ENCODE measurements at places on chromosomes 3 and 15.

GRCh38 chr15:67422296-67422695 is 98.6 kb upstream of the C15orf61 start:
- DNase-seq, result no peak

- DNase-seq, result no peak
Observed at GRCh38 chr3:98945666-98946065, 44.2 kb upstream of the DCBLD2 start.

DNA sequence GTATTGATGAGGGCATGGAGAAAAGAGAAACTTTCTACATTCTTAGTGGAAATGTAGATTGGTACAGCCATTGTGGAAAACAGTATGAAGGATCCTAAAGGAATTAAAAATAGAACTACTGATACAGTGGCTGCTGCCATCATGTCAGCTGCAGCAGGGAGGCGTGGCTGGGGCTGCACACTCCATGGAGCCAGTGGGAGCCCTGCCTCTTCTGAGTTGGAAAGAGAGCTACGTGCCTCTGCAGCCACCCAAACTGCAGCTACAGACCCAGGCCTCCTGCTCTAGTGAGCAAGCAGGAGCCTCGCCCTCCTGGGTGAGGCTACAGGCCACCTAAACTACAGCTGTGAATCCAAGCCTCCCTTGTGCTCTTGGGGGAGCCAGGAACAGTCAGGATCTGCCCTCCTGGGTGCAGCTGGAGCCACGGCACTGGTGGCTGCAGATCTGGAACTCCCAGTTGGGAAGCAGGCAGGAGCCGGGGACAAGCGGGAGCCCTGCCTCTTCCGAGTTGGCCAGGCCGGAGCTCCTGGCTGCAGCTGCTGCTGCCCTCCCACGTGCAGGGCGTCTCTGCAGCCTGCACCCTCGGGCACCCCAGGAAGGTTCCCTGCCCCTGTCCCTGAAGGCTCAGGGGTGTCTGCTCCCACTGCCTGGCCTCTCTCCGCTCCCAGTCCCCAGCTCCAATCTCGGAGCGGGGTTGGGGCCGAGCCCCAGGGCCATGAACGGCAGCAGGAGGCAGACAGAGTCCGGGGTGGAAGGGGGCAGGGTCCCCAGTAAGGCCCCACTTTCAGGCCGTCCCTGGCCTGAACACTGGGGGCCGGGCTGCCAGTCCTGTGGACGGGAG is 64.5 kb downstream of the THBS1 start:
- no peak for DNase-seq

GRCh38 chr3:78926523-78926922 is 841.3 kb downstream of the ROBO1 start:
- DNase-seq, result no peak

DNA sequence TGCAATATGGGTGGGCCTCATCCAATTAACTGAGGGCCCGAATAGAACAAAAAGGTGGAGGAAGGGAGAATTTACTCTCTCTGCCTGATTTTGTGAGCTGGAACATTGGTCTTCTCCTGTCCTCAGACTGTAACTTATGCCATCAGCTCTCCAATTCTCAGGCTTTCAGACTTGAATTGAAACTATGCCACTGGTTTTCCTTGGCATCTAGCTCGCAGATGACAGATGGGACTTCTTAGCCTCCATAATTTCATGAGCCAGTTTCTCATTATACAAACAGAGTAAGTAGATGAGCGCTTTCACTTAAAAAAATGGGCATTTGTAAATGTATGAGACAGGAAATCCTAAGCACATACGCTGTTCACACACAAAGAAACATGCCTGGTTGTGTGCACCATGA is 8.7 kb upstream of the PTX3 start:
- DNase-seq, result no peak

DNA sequence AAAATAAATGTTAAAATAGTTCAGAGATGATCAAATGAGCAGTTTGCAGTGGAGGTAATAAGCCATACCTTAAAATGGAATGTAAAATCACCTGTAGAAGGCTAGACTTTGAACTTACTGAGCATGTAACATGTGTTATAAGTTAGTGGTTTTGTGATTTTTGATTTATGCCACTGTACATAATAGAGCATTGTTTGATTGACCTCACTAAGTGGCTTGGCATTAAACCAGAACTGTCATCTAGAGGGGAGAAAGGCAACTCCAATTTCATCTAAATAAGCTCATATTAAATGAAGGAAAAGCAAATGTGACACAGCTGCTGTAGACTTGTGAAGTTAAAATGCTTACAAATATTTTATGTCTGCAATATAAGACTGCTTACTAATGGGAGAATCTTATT is 387.9 kb downstream of the ZIC1 start:
- no peak for DNase-seq

DNA sequence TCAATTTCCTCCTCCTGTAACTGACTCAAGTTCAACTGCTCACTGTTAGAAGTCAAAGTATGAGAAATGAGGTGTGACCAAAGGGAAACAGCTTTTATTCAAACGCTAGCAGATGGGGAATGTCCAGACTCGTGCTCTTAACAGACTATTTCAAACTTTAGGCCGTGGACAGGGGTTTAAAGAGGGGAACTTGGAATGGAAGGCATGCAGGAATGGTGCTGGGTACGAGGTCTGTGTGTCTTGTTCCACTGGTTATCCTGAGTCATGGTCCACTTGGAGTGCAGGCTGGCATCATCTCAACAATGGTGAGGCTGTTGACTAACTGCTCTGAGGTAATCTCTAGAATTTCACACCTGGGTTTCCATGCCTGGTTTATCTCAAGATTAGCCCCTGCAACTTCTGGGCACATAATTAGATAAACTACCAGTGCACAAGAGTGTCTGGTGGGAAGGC is 22.9 kb upstream of the DNAAF4 start:
- no peak for DNase-seq

- DNase-seq, result no peak
Observed at GRCh38 chr3:127015282-127016042, 32.5 kb downstream of the PLXNA1 start.

DNA sequence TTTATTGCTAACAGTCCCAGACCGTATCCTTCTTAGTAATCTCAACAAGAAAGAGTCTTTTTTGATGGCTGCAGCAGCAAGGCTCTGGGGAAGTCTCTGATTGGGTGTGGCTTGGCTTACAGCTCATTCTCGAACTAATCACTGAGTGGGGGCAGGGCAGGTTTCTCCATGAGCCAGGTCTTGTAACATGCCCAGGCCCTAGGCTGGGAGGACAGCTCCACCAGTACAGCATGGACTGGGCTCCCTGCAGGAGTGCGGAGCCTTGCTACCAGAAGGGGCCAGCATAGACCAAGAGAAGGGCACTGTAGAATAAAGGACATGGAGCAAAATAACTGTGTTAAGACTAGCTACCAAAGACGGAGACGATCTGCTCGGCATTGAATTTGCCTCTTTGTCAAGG is 7.2 kb downstream of the CD276 start:
- no peak for DNase-seq

GRCh38 chr3:184739594-184740505 is 28.0 kb upstream of the MAGEF1 start:
- DNase-seq, result no peak

DNA sequence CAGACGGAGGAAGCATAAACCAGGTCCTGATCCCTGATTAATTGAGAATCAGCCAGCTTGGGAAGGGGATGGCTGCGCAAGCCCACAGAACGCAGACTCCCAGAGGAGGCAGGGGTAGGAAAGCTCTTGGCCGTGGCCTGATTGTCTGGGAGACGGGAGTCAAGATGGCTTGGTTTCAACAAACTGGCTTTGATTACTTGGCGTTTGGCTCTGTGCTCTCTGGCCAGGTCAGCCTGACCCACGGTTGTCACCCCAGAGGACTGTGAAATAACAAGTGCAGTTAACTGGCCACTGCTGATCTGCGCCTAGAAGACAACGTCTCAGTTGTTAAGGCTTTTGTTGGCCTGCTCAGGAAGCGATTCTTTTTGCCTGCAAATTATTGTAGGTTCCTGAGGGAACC is 387.0 kb upstream of the PROK2 start:
- DNase-seq, result no peak

GRCh38 chr3:191420771-191421170 is 40.2 kb upstream of the PYDC2 start:
- no peak for DNase-seq

- no peak for DNase-seq
Observed at GRCh38 chr15:51103330-51103729, 8.6 kb upstream of the TNFAIP8L3 start.

GRCh38 chr15:62997441-62997840 is 45.1 kb upstream of the TPM1 start:
- DNase-seq, result no peak

DNA sequence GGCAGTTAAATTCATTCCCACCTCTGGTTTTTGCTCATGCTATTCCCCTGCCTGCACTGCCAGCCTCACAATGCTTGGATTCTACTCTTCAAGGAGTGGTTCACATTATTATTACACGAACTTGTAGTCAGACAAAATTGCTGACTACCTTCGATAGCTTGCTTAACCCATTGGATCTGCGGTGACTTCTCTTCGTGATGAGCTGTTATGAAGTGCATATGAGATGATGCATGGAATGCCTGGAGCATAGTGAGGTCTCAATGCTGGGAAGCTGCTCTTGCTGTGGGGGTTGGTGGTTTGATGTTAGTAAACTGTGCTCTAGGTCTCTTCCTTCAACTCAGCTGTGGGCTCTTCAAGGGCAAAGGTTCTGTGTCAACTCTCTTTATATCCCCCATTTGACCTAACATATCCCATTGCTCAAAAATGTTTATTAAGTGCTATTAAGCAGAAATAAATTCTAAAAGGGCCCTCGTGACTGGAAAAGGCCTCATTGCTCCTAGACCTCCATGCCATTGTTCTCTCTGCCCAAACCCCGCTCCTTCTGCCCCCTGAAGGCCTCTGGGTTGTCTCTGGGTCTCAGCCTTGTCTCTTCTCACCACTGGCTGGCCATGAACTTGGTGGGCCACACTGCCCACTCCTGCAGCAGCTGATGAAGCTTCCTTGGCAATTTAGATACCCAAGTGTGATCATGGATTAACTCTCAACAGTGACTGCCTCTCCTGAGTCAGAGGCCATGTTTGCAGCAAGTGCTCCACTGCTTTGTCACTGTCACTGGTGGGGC is 4.5 kb upstream of the SLCO2A1 start:
- DNase-seq, result no peak

DNA sequence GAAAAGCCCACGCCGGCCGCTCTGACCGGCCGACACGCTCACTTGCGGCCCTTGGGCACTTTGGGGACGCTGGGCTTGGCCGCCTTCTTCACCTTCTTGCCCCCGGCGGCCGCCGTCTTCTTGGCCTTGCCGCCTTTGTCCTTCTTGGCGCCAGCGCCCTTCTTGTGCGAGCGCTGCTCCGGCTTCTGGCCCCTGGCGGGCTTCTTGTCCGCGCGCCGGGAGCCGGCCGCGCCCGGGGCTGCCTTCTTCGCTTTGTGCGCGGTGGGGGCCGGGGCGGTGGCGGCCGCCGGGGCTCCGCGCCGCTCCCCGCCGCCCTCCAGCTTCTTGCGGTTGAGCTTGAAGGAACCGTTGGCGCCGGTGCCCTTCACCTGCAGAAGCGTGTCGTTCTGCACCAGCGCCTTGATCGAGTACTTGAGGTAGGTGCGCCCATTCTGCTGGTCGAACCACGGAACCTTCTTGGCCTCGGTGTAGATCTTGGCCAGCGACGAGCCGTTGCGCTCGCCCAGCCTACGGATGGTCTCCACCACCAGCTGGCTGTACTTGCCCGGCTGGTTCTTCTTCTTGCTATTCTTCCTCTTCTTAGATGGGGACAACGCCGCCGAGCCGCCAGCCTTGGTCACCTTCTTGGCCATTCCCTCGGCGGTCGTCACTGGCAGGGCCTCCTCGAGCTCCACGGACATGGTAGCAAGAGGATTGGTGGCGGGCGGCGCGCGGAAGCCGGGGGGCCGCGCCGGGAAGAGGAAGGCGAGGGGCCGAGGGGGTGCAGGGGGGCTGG is 36.7 kb downstream of the HMCES start:
- DNase-seq, result peak; percentile 26

DNA sequence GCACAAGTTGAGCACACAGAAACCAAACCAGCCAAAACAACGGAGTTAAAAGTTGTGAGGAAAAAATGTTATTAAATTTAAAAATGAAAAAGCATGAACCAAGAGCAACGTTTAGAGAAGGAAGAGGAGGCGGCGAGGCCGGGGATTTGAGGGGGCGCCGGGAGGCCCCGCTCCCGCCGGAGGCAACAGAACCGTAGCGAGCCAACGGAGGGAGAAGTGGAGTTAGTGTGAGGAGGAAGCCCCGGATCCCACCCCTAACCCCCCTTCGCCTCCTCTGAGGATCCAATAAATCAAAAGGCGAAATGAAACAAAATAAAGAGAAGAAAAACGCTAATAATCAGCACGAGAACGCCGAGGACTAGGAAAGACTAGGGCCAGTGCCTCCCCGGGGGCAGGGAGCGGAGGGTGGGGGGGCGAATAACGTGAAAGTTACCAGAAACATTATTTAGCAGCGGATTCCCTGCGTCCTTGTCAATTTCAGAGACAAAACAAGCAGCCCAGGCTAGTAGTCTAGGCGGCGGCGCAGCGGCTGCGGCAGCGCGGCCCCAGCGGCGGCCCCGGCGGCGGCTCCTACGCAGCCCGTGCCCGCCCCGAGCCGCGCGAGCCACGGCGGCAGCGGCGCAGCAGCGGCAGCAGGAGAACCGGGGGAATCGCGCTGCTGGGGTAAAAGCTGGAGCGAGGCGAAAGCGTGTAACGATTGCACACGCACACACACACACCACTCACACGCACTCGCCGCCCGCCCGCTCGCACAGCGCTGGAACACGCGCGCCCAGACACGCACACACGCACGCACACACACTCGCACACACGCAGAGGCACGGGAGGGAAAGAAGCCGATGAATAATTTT is 1.7 kb downstream of the MEIS2 start:
- peak; percentile 60 for DNase-seq

GRCh38 chr15:25939122-25939521 is 76.0 kb upstream of the ATP10A start:
- no peak for DNase-seq

DNA sequence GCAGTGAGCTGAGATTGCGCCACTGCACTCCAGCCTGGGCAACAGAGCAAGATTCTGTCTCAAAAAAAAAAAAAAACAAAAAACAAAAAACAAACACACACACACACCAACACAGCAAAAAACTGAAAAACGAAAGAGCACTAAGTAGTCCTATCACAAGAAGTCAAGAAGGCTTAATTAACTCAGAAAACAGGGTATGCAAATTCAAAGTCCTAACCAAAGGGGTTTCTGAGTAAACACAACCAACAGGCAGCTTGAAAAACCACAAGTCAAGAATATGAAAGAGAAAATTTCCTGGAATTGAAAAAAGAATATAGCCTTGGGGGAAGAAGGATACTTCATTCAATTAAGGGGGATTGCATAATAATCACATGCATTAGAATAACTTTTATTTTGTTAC is 37.7 kb upstream of the PARP14 start:
- no peak for DNase-seq

DNA sequence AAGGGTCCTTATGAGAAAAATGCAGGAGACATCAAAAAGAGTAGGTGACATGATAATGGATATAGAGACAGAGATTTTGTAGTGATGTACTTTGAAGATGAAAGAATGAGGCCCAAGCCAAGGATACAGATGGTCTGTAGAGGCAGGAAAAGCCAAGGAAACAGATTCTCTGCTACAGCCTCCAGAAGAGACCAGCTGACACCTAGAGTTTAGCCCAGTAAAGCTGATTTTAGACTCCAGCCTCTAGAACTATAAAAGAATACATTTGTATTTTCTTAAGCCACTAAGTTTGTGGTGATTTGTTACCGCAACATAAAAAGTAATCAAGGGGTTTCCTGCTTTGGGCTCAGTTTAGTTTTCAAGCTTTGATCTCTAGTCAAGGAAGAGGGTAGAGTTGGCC is 64.8 kb downstream of the STRIT1 start:
- no peak for DNase-seq

Measured in dermis microvascular lymphatic vessel endothelial cell (primary cell).